ENCODE measurements at places on chromosomes 7 and 10.

GRCh38 chr7:35725280-35725680 is 30.3 kb upstream of the HERPUD2 start:
- peak; percentile 31 for DNase-seq

GRCh38 chr7:37216923-37217322 is 231.7 kb downstream of the ELMO1 start:
- DNase-seq: no peak

GRCh38 chr7:146892151-146892550 is 775.5 kb downstream of the CNTNAP2 start:
- DNase-seq: no peak

DNA sequence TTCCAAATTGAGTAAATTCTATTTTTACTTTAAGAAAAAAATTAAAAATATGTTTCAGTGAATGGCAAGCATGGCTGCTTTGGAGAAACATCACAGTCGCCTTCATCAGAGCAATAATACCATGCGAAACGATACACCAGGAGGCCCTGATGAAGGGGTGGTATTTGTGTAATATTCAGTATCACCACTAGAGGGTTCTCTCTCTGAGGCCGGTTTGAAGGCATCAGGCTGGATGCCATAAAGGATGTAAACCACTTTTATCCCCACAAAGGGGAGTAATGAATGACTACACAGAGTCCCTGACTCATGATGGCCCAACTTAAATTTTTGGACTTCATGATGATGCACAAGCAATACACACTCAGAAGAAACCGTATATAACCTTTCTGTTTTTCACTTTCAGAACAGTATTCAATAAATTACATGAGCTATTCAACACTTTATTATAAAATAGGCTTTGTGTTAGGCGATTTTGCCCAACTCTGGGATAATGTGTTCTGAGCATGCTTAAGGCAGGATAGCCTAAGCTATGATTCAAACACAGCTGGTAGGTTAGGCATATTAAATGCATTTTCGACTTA is 95.5 kb downstream of the PPP1R17 start:
- no peak for DNase-seq

DNA sequence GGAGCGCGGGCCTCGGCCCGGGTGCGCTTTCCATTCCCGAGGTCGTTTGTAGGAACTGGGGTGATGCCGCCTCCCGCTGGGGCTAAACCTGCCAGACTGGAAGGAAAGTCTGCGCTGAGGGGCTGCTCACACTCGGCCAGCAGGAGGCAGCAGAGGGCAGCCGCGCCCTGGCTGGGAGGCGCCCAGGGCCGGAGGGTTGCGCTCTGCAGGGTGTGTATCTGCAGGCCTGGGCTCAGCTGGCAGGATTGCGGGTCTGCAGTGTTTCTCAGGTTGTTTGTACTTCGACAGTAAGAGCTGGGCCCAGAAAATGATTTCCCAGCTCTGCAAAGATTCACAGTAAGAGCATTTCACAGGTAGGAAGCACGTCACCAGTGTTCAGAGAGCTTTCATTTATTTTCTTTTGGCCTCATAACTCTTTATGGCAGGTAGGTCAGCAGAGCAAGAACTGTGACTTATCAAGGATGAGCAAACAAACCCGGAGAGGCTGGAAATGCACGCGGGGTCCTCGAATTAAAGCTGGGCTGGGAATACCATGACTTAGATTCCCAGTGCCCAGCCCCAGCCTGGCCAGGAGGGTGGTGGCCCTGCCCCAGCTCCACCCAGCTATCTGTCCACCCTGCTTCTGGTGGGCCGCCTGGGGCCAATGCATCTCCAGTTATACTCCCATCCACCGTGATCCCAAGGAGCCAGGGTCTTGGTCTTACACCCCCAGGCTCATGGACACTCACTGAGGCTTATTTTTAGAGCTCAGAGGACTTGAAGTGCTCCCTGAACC is 15.2 kb upstream of the PPP2R2D start:
- DNase-seq: peak; percentile 86

DNA sequence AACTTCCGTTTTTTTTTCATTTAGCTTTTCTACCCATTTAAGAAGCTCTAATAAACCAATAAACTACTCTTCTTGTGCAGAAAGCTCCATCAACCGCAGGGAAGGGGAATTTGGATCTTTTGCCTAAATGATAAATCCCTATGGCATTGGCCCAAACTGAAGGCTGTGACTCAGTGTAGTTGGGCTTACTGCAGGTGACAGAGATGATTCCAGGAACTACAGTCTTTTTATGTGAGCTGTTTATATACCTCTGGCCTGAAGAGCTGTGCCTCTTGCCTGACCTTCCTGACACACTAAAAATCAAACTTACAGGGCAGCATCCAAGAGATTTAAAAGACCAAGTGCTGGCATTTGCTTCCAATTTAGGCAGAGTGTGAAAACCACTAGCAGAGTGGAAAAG is 25.2 kb downstream of the ABCB1 start:
- no peak for DNase-seq

All from activated T-cell treated with anti-CD3 and anti-CD28 coated beads, Interleukin-2, amount 50 U/mL, for 4 hours (primary cell).